ENCODE measurements at places on chromosomes 7 and 10. TPM values are rescaled to one million over a fixed set of nuclear protein-coding genes. Genes with fewer than 3 reads are reported as not detected.

The OR2A1 gene
- total RNA-seq, result not detected

The SYT15 gene
- 0.15 TPM for total RNA-seq

- no peak for DNase-seq
Observed at GRCh38 chr7:92485974-92486373, 8.2 kb upstream of the ERVW-1 start.

GRCh38 chr10:23481363-23481961 lies 42.6 kb downstream of the OTUD1 start:
- no peak for DNase-seq

DNA sequence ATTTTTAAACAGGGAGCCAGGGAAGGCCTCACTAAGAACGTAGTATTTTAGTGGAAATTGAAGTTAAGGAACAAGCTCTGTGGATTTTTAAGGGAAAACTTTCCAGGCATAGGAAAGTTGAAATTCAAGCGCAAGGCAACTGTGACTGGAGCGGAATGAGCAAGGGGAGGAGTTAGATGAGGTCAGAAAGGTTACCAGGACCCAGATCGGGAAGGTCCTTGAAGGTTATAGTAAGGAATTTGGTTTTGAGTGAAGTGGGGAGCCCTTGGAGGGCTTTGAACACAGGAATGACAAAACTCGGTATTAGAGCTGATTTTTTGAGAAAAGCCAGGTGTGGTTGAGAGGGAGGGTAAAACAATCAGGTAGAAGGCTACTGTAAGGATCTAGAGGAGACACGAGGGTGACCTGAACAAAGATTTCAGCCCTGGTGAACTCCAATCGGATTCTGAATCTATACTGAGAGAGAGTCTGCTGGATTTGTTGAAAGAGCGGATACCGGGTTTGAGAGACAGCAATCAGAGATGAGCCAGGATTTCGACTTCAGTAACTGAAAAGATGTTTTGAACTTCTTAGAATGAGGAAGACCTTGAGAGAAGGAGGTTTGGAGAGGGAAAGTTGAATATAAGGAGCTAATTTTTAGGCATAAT lies 1013.9 kb downstream of the NRG3 start:
- DNase-seq, result peak; percentile 22

The LIPK gene
- not detected for total RNA-seq

The CC2D2B gene
- 0.22 TPM for total RNA-seq

The SHTN1 gene
- total RNA-seq, result 17.3 TPM

DNA sequence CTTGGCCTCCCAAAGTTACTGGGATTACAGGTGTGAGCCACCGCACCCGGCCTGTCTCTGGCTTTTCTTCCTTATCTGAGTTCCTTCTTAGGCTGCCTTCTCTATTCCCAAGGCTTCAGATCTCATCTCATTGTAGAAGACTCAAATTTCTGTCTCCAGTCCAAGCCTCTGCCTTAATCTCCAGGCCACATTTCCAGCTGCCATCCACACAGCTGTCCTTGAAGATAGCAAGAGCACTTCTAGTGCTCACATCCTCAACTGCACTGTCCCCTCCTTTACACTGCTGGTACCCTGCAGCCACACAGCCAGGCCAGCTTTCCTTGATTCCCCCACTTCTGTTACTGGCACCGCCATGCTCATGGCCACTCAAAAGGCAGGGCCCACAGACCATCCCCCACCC lies 35.6 kb downstream of the POLL start:
- no peak for DNase-seq

- no peak for DNase-seq
Observed at GRCh38 chr10:79270466-79271246, 76.6 kb upstream of the PPIF start.

- no peak for DNase-seq
Observed at GRCh38 chr7:149827089-149827981, 10.8 kb upstream of the ZNF862 start.

DNA sequence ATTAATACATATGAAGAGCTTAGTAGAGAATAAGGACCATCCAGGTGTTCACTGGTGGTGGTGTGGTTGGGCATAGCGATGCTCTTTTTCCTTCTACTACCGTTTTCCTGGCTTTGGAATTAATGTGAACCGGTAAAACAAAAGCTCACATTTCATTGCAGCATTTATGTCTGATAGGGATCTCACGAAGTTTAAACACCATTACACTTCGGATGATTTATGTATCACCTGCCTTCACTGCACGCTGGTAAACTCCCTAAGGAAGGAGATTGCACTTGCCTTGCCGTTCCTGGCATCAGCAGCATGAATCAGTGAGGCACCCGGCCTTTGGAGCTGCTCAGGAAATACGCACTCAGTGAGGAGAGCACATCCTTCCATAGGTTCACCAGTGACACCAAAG lies 47.5 kb downstream of the WIPF3 start:
- no peak for DNase-seq

GRCh38 chr10:102476466-102477141 lies 25.3 kb upstream of the C10orf95 start:
- DNase-seq, result no peak

DNA sequence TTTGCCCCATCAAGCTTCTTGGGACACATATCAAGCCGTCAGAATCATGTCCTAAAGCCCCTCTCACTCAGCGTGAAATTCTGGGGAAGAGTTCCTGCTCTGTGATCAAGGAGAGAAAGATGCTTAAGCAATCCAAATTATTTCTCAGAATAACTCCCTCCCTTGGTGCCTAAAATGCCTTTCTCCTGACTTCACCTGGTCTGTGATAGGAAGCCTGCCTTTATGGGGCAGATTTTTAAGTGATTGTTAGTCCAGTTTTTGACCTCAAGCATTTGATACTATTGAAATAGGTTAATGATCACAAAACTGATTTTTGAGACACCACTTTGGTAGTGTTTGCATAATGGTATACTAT lies 76.4 kb upstream of the MAGI2 start:
- no peak for DNase-seq

DNA sequence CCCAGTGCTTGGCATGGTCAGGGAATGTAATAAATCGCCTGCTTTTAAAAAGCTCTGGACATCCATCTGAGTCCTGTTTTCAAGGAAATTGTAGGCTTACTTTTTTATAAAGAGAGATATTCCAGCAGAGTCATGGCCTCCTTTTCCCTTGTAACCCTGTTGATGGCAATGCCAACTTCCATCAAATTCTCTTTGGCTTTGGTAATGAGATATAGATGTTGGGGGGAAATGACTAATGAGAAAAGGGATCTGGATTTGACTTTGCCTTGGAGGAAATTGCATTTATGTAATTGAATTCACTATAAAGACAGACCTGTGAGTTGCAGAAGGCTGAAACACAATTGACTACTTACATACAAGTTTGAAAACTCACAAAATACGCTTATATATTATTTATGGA lies 347.5 kb downstream of the GPR158 start:
- DNase-seq, result no peak

GRCh38 chr7:50679218-50680007 lies 103.3 kb downstream of the GRB10 start:
- DNase-seq, result peak; percentile 31

The ATP6V0E2 gene
- total RNA-seq, result 14.6 TPM

All from neural progenitor cell (in vitro differentiated cells).